ENCODE measurements at places on chromosomes 3 and 15. TPM values are rescaled to one million over a fixed set of nuclear protein-coding genes. Genes with fewer than 3 reads are reported as not detected.
A peak's percentile ranks its signal among the peaks of the same experiment; 100 is the strongest.

Gene TERB2
- total RNA-seq = not detected

Gene HRG
- total RNA-seq = not detected

Gene ST8SIA2
- total RNA-seq = 0.15 TPM

Gene SV2B
- total RNA-seq = not detected

Gene GOLGA6L7
- not detected for total RNA-seq

Gene VPS18
- total RNA-seq = 46.7 TPM

GRCh38 chr15:68515371-68516095 lies 63.3 kb upstream of the CORO2B start:
- DNase-seq = no peak

DNA sequence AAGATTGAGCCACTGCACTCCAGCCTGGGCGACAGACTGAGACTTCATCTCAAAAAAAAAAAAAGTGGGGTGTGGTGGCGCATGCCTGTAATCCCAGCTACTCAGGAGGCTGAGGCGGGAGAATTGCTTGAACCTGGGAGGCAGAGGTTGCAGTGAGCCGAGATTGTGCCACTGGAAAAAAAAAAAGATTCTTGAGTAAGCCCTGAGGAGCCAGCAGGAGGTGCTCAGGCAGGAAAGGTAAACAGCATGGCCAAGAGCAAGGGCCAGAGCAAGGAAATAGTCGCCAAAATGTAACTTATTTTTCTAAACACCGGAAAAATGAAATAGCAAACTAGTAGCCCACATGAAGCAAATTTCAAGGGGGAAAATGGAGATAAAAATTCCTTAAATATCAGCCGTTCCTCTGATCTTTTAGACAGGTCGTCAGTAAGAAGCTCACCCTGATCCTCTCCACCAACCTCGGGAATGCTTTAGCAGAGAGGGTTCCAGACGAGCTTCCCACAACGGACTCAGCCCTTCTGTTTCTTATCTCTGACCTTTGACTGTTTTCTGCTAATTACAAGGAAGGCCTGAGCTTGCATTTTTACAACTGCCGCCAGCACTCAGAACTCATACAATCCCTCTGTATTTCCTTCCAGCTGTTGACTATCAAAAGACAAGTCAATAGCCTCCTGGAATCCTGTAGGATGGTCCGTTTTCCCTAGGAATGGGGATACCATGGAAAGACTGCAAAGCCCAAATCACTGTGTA lies 45.0 kb upstream of the AKAP13 start:
- no peak for DNase-seq

GRCh38 chr15:25863111-25863967 lies at the start of gene ATP10A:
TSS of gene ATP10A (minus strand) at chr15:25863327. CDS start at chr15:25863096, 231 bp downstream.
- no peak for DNase-seq

DNA sequence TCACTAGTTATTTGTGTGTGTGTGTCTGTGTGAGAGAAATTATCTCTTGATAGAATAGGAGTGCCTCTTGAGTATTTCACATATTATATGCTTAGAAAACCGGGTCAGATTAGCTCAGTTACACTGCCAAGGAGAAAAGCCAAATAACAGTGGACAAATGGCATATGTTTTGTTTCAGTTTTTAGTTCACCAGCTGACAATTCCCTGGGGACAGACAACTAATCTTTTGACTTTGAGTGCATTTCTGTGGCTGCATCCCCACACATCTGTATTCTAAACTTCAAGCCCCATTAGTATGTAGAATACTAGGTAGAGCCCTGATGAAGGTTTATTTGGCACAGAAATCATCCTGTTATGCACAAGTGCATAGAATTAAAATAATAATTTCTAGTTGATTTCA lies 227.7 kb upstream of the CNTN3 start:
- no peak for DNase-seq

DNA sequence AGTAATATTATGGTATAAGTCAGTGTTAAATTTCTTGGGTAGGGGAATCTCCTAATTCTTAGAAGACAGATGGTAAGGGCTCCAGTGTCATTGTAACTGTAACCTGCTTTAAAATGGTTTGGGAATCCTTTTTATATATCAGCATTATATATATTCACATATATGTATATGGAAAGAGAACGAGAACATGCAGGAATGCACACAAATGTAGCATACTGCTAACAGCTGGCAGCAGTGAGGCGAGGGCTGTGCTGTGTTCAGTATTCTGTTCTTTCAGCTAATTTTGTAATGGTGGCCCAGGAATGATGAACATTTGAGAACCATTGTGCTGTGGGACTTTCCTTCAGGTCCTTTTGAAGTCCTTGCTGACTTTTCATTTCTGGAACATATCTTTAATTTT lies 60.8 kb downstream of the EEFSEC start:
- DNase-seq = no peak

- no peak for DNase-seq
Measured at GRCh38 chr3:45214061-45214680, 11.9 kb downstream of the TMEM158 start.

DNA sequence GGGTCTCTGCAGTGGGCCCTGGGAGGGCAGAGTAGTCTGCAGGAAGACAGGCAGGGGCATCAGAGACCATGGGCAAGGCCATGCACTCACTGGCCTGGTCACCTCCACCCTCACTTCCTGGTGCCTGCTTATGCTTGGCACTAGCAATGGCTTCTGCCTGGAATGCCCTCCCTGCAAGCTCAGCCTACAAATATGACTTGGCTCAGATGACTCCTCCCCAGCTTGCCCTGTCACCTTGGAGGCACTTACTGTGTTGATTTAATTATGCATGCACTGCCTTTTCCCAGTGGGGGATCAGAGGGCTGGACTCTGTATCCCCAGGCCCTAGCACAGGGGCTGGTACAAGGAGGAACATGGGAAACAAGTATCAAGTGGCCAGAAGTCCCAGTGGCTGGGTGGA lies 7.8 kb downstream of the C3orf18 start:
- no peak for DNase-seq

DNA sequence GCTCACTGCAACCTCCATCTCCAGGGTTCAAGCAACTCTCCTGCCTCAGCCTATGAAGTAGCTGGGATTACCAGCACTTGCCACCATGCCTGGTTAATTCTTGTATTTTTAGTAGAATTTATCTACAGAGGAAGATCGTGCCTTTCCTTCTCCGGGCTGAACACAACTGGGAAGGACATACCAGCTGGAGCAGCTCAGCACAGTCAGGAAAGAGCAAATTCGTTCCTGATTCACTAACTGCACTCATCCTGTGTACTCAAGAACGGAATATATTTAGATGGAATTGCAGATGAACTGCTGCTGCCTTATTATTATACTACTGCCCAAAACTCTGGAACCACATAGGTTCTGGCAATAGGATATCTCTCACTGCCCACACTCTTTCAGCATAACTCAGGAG lies 27.1 kb upstream of the P4HTM start:
- no peak for DNase-seq

DNA sequence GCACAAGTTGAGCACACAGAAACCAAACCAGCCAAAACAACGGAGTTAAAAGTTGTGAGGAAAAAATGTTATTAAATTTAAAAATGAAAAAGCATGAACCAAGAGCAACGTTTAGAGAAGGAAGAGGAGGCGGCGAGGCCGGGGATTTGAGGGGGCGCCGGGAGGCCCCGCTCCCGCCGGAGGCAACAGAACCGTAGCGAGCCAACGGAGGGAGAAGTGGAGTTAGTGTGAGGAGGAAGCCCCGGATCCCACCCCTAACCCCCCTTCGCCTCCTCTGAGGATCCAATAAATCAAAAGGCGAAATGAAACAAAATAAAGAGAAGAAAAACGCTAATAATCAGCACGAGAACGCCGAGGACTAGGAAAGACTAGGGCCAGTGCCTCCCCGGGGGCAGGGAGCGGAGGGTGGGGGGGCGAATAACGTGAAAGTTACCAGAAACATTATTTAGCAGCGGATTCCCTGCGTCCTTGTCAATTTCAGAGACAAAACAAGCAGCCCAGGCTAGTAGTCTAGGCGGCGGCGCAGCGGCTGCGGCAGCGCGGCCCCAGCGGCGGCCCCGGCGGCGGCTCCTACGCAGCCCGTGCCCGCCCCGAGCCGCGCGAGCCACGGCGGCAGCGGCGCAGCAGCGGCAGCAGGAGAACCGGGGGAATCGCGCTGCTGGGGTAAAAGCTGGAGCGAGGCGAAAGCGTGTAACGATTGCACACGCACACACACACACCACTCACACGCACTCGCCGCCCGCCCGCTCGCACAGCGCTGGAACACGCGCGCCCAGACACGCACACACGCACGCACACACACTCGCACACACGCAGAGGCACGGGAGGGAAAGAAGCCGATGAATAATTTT lies 1.7 kb downstream of the MEIS2 start:
- no peak for DNase-seq

DNA sequence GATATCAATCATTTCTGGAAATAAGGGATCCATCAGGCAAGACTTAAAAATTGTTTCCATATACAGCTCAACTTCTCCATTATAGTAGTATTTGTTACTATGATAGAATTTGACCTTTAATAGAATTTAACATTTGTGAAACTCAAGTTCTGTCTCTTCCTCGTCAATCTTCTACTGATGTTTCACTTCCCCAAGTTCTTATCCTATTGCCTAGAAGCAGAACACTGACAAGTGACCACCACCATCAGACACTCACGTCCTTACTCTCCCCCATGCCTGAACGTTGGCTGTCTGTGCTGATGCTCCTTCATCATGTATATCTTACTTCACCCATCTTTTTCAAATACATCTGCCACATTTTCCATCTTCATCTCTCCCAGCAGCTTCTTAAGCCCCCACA lies 26.6 kb upstream of the TAFA4 start:
- DNase-seq = no peak

DNA sequence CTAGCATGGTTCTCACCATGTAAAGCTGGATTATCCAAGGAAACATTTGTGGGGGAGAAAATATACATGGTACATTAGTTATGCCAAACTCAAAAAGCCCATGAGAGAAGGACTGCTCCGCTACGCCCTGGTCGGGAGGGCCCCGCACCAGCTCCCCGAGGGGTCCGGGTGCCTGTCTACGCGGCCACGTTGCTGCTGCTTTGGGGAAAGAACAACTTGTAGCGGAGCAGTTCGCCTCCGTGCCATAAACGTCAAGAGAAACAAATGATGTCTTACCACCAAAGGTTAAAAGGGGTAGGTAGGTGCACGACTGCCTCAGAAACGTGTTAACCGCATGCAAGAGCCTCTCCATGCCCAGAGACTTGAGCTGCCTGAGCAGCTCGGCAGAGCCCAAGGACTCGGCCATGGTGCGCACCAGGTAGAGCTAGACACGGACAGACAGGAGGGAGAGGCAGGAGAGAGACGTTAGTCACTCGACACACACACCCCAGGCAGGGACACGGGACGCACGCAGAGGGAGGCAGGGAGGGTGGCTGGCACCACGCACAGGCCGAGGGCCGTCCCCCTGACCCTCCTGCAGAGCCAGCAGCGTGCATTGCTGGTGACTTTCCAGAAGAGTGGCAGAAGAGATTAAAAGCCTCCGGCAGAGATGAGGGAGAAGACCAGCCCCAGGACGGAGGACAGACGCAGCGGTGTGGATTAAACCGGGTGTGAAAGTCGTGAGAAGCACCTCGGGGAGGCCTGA lies 63.4 kb downstream of the CYFIP1 start:
- DNase-seq = no peak

DNA sequence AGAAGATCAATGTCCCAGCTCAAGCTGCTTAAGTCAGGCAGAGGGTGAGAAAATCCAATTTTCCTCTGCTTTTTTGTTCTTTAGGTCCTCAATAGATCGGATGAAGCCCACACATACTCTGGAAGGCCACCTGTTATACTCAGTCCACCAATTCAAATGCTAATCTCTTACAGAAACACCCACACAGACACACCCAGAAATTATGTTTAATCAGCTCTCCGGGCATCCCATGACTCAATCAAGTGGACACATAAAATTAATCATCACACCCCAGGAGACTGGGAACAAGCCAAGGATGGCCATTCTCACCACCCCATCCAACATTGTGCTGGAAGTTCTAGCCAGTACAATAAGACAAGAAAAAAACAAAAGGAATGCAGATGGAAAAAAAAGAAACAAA lies 67.8 kb upstream of the SLC24A5 start:
- DNase-seq = no peak

DNA sequence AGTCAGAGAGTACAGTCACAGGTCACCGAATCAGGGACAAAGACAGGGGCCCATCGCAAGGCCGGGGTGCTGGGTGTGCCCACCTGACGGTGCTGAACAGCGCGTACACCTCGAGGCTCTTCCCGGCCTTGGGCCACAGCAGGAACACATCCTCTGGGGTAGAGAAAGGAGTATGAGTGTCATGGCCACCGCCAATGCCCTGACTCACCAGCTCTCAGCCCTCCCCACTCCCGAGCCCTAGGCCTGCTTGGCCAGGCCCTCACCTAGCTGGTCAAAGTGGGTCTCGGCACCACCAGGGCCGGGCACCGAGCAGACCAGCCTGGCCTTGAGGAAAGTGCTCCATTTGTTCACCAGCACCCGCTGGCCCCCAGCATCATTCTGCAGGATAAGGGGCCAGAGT lies 4.2 kb downstream of the SEMA3G start:
- DNase-seq = no peak

- DNase-seq = no peak
Measured at GRCh38 chr3:49724586-49724985, 835 bp upstream of the GMPPB start.

DNA sequence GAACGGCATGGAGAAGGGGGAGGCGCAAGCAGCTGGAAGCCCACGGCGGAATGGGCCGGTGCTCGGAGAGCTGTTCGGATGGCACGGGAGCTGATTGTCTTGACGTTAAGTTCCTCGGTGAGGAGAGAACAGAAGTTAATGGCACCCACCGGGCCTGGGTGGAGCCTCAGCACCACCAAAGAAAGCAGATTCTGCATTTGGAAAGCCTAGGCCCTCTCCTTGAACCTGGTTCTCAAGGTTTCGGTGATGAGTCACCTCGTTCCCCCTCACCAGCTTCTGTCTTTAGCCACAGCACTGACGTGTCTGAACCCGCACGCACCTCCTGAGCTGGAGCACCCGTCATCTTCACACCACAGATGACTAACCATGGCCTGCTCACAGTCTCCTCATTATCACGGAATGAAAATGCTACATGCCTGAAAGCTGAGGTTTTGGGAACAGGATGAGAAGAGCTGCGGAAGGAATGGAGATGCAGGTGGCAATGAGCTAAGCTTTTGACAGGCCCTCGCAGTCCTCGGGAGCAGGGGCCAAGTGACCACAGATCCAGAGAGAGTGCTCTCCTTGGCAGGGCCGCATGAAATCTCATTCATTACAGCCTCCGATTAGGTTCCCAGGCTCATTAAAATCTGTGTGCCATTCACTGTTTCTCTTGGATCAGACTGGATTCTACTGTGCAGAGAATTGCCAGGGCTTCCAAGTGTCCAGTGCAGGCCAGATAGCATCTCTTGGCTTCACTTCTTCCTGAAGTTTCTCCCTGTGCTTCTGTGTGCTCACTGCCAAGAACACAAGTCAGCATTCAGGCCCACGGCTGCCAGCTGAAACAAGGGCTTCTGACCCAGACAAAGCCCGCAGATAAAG lies 96.3 kb upstream of the DLG1 start:
- DNase-seq = peak; percentile 92

GRCh38 chr15:88376574-88377174 lies 90.5 kb downstream of the MRPL46 start:
- DNase-seq = no peak

- no peak for DNase-seq
Measured at GRCh38 chr3:190941694-190942260, 79.3 kb upstream of the GMNC start.

All from Panc1 (cell line).